OCI-M1 (cell line): ENCODE measurements at places on chromosomes 2 and 18.

GRCh38 chr18:74499633-74500032 is 3.5 kb downstream of the CNDP2 start:
- DNase-seq: peak; percentile 94

GRCh38 chr2:126392889-126393288 is 263.1 kb upstream of the GYPC start:
- DNase-seq: no peak

GRCh38 chr2:62441824-62442223 is 64.2 kb downstream of the TMEM17 start:
- no peak for DNase-seq

DNA sequence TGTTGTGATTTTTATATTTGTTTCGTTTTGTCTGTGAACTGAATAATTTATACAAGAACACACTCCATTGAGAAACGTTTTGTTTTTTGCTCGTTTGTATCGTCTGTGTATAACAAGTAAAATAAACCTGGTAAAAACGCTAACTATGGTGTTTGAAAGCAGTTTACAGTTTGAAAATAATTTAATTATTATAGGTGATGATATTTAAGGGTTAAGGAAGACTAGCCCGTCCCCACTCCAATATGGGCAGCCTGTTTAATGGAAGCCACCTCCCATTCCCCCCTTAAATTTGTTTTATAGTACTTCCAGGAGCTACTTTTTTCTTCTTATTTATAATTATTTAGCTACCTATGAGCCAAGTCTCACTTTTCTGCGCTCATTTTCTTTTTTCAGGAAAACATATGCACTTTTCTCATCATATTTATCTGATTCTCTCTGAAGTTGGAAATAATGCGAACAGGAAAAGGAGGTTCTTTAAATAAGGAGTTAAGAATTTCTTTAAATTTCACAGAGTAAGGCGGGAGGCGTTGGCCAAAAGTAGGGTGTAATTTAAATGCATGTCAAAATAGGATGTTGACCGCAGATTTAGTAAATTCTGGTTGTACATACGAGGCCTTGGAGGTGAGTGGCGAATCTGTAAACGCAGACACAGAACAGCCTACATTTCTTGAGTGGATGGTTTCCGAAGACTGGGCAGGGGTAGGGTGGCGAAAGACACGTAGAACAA is 9.8 kb downstream of the TBR1 start:
- DNase-seq: no peak

DNA sequence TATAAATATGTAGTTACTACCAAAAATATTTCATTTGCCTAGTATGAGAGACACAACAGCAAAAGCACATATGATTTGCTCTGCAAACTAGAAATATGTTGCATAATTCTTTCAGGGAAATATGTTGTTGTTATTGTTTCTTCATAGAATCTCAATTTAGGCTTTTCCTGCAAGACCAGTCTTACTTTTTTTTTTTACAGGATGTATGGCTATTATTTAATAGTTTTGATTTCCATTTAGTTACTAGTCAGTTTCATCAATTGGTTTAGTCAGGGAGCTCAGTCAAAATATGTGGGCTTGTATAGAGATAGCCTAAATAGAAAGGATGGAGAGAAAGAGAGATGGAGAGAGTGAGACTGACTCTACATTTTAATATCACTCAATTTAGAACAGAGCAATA is 6.1 kb downstream of the LRP1B start:
- DNase-seq: no peak

GRCh38 chr2:168357797-168358472 is 98.1 kb upstream of the CERS6 start:
- peak; percentile 25 for DNase-seq

- no peak for DNase-seq
These were observed 402.4 kb upstream of the HS6ST1 start for GRCh38 chr2:128721096-128721495.

DNA sequence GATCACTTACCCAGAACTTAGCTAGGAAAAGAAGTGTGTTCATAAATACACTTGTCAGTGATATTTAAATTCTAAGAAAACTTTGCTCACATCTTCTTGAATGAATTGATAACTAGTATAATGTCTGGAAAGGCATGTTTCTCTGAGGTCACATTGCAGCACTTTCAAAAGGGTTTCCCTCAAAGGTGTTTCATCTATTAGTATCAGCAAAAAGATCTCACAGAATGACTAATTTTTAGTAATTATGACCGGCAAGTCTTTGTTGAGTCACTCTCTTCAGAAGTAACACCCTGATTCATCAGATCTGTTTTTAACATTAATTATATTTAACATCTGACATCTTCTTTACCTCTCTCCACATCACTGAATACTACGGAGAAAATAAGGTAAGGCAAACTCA is 222.3 kb downstream of the IKZF2 start:
- no peak for DNase-seq

DNA sequence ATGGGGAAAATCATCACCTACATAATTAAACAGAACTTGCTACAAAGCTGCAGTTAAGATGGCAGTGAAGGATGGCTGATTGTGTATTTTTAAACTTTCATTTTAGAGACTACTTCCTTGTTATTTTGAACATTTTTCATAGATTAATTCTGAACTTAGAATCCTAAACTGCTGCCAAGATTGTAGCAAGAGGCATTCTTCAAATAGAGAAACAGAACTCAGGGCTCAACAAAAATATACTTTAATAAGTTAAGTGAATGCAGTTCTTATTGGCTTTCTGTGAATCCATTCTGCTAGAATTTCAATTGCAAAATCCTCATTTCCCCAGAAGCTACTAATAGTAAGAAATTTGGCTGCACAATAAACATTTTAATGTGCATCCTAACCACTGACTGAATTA is 160.3 kb downstream of the L3MBTL4 start:
- DNase-seq: no peak

- DNase-seq: no peak
These were observed 63.5 kb downstream of the HIBCH start for GRCh38 chr2:190256087-190256486.

DNA sequence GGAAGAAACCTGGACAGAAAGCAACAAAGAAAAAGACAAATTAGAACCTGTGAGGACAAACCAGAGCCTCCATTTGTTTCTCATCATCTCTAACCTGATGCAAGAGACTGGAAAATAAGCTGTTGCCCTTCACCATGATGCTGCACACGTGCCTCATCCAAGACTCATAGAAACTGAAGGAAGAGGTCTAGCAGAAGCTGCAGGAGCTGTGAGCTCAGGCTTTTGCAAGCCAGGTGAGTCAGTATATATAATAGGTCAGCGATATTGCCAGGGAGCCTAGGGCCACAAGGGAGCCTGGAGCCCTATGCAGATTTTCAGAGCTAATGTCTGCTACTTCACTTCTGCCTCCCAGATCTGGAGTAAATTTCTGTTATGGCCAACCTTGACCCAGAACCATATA is 163.1 kb downstream of the LNPK start:
- DNase-seq: no peak

DNA sequence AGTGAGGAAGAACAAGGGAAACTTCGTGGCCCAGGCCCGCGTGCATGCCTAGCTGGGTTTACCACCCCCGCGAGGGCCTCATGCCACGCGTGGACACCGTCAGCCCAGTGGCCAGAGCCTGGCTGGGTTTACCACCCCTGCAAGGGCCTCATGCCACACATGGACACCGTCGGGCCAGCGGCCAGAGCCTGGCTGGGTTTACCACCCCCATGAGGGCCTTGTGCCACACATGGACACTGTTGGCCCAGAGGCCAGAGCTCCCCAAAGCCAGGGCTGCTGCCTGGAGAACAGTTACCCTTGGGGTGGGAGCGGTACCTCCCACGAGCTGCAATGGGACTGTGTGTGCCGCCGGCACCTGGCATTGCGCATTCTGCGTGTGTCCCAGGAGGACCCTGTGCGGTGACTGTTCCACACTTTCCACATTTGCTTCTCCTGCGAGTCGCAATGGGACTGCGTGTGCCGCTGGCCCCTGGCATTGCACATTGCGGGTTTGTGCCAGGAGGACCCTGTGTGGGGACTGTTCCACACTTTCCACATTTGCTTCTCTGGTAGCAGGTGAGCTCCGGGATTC is 105.6 kb upstream of the CTDP1 start:
- no peak for DNase-seq
